ENCODE measurements at places on chromosomes 2 and 18.

GRCh38 chr2:126272401-126272800, 383.6 kb upstream of the GYPC start:
- DNase-seq = no peak

DNA sequence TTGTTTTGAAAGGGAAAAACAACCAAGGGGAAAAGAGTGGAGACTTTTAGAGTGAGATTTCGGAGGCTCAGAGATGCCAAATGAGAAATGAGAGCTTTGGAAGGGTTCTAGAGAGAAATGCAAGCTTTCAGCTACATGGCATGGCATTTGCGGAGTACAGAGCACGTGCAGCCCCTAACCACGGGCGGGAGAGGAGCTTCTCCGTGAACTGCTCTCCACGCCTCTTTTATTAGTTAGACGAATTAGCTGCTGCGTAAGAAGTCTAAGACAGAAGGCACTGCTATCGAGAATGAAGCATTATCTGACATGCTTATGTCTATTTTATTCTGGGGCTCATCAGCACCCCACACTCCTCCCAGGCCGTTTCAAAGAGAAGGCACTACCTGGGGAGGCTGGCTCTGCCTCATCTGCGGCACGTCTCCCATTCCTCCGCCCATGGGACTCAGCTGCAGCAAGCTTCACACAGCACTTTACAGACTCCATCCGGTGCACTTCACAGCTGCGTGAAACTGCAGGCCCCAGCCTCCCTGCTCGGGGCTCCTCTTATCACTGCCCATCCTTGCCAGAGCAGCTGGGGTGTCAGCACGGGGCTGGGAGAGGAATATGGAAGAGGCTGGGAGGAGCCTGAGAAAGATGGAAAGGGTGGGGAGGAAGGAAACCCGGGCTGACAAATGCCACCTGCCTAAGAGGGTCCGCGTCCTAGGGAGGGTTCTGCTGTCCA, 207.3 kb upstream of the APCDD1 start:
- no peak for DNase-seq

GRCh38 chr18:8468921-8469335, 140.3 kb upstream of the RAB12 start:
- no peak for DNase-seq

- DNase-seq = no peak
Observed at GRCh38 chr18:63438181-63438580, 15.9 kb upstream of the VPS4B start.

GRCh38 chr2:203399031-203399430, 70.8 kb downstream of the ABI2 start:
- DNase-seq = no peak

- DNase-seq = no peak
Observed at GRCh38 chr2:97848306-97848705, 134.9 kb downstream of the ZAP70 start.

GRCh38 chr2:241430178-241430577, 74.1 kb downstream of the FARP2 start:
- DNase-seq = no peak

DNA sequence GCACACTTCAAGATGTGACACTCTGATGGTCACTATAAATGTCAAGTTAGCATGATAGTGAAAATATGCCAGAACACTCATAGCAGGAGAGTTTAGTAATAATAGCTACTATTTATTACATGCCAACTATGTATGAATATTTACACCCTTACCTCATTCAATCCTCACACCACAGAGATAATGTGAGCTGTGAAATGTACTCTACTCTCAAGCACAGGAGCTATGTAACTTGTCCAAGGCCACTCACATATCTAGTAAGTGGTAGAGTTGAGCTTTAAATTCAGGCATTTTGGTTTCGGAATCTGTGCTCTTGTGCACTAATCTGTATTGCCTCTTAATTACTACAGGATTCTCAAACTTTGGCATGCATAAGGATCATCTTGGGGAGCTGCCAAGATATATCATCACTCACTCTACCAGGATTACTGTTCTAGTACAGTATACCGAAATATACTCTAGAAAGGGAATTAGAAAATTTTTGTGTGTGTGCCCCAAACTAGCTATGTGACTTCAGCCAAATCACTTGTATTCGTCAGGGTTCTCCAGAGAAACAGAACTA, 154.3 kb downstream of the PLCL1 start:
- no peak for DNase-seq

- DNase-seq = no peak
Observed at GRCh38 chr18:57581301-57581934, 5.1 kb downstream of the FECH start.

- DNase-seq = no peak
Observed at GRCh38 chr18:61967252-61967891, 74.6 kb upstream of the RNF152 start.

DNA sequence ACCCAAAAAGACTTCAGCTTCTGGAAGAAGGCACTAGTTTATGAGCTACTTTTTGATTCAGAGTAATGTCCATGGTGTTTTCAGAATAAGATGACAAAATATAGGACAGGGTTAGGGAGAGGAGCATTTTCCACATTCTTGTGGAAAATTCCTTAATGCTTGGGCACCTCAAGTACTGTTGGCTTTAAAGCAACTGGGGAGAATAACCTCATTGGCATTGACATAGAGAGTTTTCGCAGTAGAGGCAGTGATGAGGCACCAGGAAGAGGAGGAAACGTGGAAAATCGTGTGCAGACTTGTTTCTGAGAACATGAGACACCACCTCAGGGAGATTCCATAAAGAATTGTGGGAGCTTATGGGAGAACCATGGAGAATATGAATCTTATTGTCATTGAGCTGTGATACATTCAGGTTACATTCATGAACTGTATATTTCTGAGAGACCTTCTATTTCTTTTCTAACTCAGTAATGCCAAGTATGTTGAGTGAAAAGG, 929.0 kb upstream of the NRXN1 start:
- DNase-seq = no peak

DNA sequence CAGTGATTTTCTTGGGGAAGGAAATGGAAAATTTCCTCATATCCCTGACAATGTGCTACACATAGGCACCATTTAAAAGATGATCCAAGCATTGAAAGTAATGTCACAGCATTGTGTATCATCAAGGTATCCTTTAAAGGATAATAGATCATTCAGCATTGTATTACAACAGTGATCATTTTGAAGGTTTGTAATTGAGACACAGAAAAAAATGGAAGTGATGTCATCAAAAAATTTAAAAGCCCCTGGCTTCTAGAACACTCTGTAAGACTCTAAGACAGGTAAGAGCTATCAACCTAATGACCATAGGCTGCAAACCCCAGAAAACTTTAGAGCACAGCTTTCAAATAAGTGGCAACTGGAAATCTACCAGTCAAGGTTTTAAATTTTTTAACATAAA, 271.4 kb downstream of the ETAA1 start:
- no peak for DNase-seq

DNA sequence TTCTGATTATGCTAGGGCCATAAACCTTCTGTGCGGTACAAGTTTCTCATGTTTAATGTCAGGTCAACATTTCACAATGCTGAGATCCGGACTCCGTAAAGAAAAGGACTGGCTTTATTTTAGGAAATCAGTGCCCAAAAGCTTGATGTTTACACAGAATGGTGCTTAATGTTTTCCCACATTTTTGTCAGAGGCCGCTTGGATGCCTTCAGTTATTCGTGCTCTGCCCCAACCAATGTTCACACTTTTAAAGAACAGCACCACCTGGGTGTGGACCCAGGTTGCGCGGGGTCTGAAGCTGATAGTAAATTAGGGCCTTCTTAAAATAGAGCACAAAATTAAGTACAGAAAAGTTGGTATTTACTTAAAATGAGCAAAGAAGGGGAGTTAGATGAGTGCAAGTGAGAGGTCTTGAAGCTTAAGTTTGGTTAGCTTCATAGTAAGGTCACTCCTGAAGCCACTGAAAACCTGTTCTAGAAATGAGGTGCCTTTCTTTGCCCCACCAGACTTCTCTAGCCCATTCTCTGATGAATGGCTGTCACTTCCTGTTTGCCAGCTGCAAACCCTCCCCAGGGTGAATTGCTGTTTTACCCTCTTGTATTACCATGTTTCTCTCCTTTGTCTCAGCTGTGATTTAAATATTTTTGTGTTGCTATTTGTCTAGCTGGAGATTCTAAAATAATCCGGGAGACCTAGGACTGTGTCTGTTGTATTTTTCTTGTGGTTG, 20.5 kb downstream of the SLC3A1 start:
- DNase-seq = no peak

- no peak for DNase-seq
Observed at GRCh38 chr2:158715357-158715756, 79.8 kb upstream of the DAPL1 start.

- no peak for DNase-seq
Observed at GRCh38 chr2:224970311-224970710, 72.0 kb downstream of the DOCK10 start.

GRCh38 chr2:85181844-85182456, 48.8 kb downstream of the TCF7L1 start:
- no peak for DNase-seq

- DNase-seq = no peak
Observed at GRCh38 chr2:9498210-9498609, 23.9 kb downstream of the IAH1 start.

GRCh38 chr2:133838642-133839365, 270.5 kb upstream of the NCKAP5 start:
- no peak for DNase-seq

DNA sequence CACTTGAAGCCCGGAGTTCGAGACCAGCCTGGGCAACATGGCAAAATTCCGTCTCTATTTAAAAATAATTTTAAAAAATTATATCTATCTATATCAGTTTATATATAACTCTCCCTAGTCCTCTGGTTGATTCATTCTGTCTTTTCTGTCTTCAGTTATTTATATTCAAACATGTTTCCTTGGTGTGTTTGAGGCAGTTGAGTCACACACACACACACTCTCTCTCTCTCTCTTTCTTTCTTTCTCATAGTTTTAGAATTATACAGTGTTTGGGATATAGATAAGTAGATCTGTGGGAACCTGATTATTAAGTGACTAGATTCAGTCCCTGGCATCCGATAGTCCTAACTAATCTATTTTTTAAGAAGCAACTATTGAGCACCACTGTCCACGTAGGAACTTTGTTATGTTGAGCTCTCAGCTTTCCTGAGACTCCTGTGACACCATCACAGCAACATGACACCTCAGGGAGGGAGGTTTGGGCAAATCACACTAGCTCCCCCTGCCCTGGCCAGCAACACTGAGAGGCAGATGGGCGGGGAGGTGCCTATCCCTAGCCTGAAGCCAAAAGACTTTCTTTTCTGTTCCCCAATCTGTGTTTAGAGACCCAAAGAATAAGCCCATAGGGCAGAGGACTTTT, 482.7 kb downstream of the DLGAP1 start:
- DNase-seq = no peak

DNA sequence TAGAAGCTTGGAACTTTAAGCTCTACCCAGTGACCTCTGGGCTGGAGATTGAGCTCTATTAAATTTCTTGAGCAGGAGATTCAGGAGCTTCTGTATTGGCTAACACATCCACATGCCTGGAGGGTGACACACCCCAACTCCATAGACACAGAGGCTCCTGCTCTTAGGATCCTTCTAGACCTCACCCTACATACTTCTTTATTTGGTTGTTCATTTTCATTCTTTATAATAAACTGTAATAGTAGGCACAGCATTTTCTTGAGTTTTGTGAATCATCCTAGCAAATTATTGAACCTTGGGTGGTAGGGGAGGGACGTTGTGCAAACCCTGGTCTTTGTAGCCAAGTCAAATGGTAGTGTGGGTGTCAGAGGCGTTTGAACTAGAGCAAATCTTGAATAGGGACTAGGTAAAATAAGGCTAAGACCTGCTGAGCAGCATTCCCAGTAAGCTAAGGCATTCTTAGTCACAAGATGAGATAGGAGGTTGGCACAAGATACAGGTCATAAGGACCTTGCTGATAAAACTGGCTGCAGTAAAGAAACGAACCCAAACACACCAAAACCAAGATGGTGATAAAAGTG, 323.8 kb upstream of the GALNT5 start:
- no peak for DNase-seq

GRCh38 chr2:239869272-239870155, 155.6 kb downstream of the NDUFA10 start:
- DNase-seq = no peak

DNA sequence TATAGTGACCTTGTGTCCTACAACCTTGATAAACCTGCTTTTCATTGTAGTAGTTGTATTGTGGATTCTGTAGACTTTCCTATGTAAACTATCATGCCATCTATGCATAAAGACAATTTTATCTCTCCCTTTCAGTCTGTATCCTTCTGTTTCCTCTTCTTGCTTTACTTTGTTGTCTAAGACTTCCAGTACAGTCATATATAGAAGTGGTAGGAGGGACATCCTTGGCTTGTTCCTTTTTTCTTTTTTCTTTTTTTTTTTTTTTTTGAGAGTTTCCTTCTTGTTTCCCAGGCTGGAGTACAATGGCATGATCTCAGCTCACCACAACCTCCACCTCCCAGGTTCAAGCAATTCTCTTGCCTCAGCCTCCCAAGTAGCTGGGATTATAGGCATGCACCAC, 39.7 kb downstream of the UBE2F start:
- DNase-seq = no peak

DNA sequence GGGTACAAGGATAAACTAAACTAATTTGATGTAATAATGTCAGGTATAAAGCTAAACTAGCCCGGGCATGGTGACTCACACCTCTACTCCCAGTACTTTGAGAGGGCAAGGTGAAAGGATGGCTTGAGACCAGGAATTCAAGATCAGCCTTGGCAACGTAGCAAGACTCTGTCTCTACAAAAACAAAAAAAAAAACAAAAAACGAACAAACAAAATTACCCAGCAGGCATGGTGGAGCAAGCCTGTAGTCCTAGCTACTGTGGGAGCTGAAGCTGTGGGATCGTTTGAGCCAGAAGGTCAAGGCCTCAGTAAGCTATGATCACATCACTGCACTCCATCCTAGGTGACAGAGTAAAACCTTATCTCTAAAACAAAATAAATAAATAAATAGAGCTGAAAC, 131.8 kb upstream of the KYNU start:
- DNase-seq = no peak
